ENCODE measurements at places on chromosomes 11 and 22.

DNA sequence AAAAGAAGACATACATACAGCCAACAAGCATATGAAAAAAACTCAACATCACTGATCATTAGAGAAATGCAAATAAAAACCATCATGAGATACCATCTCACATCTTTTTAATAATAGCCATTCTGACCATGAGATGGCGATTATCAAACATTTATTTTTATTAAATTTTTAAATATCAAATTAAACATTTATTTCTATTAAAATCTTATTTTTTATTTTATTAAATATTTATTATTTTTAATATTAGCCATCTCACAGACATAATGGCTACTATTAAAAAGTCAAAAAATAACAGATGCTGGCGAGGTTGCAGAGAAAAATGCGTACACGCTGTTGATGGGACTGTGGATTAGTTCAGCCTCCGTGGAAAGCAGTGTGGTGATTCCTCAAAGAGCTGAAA, 264.8 kb upstream of the TENM4 start:
- DNase-seq: no peak

DNA sequence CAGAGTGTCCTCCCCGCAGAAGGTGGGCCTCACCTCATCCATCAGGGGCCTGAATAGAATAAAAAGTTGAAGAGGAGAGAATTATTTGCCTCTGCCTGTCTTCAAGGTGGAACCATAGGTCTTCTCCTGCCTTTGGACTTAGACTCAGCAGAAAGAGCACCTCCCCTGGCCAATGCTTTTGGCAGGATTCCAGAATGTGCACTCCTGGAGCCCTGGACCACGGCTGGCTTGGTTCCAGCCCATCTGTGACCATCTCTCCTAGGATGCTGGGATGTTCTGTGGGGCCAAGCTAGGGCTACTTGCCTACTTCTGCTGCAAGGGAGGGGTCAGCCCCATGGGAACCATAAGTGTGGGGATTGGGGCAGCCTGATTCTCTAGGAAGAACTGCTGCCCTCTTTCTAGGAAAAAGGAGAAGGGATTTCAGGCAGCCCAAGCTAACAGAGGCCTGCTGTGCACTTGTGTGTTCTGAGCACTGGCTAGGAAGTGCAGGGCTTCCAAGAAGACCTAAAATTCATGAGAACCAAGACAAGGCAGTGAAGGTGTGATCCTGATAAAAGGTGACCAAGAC, 32.2 kb upstream of the SHANK2 start:
- no peak for DNase-seq

GRCh38 chr11:47989779-47990178, 9.4 kb downstream of the PTPRJ start:
- DNase-seq: no peak

- DNase-seq: peak; percentile 18
Observed at GRCh38 chr22:23613193-23613972, 18.7 kb downstream of the DRICH1 start.

- no peak for DNase-seq
Observed at GRCh38 chr11:8009856-8010255, 22.7 kb downstream of the EIF3F start.

DNA sequence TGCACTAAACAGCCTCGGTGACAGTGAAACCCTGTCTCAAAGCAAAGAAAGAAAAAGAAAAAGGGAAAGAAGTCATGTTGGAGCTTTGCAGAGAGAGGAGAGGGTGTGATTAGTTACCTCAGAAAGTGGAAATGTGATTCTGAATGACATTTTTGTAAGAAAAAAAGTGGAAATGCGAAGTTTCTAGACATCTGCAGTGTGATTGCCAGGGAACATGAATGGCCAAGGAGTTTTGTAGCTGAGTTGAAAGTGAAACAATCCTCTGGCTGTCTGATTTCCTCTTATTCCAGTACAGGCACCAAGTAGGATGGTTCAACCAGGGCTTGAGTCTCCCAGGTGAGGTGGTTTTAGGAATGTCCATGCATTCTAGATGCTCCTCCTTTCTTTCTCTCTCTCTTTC, 17.8 kb upstream of the SYVN1 start:
- DNase-seq: no peak

GRCh38 chr11:73465023-73465675, 89.0 kb downstream of the RELT start:
- DNase-seq: no peak

DNA sequence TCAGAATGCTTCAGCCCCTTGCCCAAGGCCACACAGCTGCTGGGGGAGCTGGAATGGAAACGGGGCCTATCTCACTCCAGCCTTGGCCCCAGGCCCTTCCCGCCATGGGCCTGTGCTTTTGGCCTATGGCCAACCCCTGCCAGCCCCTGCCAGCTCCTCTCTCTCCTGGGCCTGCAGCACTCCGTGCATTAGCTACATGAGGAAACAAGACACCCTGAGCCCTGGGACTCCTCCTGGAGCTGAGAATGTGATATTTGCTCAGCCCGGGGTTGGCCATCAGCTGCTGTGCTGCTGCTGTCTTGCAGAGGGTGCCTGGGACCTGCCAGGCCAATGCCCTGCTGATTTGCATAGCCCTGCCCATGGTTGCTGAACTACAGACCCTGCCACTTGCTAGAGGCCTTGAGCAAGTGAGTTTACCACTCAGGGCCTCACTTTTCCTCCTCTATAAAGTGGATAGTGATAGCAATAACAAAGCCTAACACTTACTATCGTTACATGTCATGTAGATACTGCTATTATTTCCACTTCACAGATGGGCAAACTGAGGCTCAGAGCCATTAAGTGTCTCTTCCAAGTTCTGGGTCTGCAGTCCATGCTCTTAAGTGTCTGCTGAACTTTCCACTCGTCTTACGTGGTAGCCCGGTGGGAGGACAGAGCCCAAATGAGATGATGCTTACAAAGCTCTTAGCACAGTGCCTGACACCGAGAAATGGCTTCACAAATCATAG, 99.6 kb downstream of the KIAA1671 start:
- DNase-seq: no peak

DNA sequence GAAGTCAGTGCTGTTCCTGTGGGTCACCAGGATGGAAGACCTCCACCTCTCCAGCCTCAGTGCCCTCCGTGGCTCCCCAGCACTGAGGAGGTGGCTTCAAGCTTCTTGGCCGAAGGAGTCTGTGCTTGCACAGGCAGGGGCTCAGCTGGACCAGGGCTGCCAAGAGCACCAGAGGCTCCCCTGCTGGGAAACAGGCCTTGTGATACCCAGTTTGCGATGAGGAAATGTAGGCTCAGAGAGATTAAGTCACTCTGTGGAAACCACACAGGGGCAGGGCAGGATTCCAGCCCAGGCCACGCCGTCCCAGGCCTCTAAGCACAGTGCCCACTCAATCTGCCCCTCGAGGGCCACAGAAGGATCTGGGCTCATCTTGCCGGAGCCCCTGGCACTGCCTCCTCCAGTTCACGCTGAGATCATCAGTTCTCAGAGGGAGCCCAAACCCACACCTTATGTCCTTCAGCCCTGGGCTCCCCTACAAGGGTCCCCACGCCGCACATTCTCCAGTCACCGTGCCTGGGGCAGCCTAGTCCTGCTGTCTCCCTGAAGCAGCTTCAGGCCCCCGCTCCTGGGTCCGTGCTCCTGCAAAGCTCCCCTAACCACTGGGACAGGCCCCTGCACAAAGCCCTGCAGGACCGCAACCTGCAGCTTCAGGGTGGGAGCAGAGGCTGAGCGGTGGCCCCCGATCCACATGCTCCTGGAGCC, 21.6 kb downstream of the ANO1 start:
- peak; percentile 38 for DNase-seq

GRCh38 chr22:27985323-27986275, 66.5 kb upstream of the PITPNB start:
- DNase-seq: no peak

DNA sequence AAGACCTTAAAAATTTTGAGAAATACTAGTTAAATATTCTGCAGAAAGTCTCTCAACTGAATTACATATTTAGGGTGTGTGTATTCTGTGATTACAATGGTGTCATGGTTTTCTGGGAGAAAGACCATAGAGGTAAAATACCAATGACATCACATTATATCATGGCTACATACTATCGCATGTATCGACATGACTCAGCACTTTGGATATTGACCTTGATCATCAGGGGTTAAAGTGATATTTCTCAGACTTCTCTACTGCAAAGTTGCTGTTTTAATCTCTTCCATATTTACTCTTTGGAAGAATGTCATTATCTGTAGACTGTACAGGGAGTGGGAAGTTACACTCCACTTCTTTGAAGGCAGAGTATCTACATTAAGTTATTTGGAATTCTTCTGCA, 1046.6 kb downstream of the FAM181B start:
- DNase-seq: no peak

DNA sequence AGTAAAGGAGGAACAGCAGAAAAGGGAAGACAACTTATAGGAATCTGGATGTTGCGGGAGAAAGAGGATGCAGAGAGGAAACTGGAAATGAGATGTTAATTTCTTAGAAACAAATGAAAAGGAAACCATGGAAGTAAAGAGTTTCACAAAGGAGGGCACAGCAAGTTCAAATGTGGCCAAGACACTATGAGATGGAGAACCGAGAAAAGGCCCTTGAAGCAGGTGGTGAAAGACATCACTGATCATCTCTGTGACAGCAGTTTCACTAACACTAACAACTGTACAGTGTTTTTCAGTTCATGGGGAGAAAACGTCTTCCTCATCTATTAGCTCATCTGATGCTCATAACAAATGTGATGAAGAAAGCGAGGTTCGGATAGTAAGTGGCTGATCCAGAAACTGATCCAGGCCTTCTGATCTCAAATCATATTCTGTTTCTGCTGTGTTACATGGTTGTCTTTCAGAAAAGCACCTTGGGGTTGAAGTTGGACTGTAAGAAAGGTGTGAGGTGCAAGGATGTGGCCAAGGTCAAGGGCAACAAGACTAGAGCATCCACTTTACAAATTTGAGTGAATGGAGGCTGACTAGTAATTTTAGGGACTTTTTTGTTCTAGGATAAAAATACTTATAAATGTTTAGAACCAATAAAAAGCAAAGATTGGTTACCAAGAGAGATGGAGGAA, 492.1 kb upstream of the CADM1 start:
- DNase-seq: no peak

GRCh38 chr11:99881610-99882009, 805.5 kb upstream of the ARHGAP42 start:
- DNase-seq: no peak

GRCh38 chr22:46595545-46595944, 24.6 kb upstream of the GRAMD4 start:
- DNase-seq: no peak
